Thyroid gland (tissue), 4 donors: ENCODE measurements at places on chromosomes 3 and 15.

DNA sequence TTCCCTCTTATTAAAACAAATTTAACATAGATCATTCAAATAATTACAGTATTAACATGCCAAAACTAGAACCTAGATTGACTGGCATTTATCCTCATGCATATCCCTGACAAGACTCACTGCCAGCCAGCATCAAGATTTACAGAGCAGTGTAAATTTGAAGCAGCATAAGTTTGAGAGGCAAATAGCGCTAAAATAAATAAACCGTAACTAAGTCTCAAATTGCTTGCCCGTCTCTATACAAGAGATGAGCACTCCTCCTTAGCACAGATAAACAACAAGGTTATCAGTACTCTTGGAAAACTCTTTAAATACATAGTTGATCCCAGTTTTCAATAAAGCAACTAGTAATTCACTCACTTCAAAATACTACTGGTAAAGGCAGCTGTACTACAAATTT, 29.6 kb downstream of the MSL2 start:
- no peak for DNase-seq

DNA sequence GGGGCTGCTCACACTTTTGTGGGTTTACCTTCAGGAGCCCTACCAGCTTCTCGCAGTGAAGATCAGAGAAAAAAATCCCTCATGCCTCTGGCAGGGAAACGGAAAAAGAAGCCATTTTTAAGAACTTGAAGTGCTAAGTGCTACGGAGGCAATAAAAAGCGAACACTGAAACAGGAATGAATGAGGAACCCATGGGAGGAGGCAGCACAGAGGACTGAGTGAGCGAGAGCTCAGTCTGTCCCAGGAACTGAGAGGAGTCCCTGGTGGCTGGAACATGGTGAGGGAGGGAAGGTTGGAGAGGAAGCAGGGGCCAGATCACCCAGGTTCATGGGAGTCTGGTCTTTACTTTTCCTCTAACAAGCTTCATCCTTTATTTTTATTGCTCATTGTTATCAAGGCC, 228.1 kb upstream of the PROK2 start:
- DNase-seq: no peak

- DNase-seq: no peak
Observed at GRCh38 chr3:19295208-19295607, 146.9 kb downstream of the KCNH8 start.

- no peak for DNase-seq
Observed at GRCh38 chr3:72694398-72694797, 153.8 kb downstream of the SHQ1 start.

DNA sequence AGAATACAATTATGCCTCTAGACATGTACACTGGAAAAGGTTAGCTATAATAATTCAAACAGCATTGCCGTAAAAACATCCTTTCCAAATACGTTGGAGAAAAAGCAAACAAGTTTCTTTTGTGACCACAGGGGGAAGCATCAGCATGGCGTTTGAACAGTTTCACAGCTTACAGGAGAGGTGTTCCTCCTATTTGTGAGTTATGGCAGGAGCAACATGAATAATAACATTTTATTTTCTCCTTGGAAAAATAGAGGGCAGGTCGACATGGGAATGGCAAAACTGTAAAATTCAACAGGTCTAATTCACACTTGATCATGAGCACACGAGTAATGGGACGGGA, 39.7 kb upstream of the GADL1 start:
- DNase-seq: peak; percentile 4

DNA sequence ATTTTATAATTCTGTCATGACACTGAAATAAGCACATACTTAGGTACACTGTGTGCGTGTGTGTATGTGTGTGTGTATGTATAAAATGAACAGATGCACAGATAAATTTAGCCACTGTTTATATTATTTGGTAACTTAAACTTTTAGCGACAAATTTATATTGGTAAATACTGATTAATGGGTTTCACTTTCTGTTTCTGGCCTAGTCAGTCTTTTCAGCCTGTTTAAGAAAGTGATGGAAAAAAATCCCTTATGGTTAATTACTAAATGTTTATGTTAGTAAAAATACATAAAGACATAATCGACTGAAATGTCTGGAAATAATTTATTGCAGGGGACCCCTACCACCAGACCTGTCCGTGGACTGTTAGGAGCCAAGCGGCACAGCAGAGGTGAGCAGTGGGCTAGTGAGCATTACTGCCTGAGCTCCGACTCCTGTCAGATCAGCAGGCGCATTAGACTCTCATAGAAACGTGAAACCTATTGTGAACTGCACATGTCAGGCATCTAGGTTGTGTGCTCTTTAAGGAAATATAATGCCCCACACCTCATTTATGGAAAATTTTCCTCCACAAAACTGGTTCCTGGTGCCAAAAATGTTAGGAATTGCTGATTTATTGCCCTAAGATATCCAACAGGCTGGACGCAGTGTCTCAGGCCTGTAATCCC, 717.4 kb downstream of the SI start:
- no peak for DNase-seq

DNA sequence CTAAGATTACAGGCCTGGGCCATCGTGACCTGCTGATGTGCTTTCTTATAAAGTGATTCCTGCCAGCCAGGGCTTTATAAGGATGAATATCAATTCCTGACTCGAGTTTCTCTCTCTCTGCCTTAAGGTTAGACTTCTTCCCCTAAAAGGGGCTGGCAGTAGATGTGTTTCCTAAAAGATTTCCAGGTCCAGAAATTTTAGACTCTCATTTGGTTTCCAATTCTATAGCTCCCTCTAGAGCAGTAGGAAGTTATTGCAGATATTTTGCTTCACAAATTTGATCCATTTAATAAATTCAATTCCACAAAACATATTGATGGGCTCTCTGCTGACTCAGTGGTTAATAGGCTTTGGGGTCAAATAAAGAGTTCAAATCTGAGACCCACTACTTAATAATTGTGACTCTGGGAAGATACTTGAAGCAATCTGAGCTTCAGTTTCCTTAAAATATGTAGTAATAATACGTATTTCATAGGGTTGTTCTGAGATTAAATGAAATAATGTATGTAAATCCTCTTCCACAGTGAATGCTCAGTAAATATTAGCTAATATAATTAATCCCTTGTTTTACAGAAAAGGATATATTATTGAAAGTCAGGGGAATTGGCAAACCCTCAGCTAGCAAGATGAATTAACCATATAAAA, 2.1 kb downstream of the TRIM69 start:
- DNase-seq: no peak

DNA sequence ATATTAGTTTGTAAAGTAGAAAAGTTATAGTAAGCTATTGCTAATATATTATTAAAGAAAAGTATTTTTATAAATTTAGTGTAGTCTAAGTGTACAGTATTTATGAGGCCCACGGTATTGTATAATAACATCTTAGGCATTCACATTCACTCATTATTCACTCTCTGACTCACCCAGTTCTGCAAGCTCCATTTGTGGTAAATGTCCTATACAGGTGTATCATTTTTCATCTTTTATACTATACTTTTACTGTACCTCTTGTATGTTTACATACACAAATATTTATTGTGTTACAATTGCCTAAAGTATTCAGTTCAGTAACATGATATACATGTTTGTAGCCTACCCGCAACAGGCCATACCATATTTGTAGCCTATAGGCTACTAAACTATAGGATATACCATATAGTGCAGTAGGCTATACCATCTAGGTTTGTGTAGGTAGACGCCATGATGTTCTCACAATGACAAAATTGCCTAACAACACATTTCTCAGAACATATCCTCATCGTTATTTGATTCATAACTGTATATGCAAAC, 246.8 kb upstream of the ALCAM start:
- DNase-seq: no peak

DNA sequence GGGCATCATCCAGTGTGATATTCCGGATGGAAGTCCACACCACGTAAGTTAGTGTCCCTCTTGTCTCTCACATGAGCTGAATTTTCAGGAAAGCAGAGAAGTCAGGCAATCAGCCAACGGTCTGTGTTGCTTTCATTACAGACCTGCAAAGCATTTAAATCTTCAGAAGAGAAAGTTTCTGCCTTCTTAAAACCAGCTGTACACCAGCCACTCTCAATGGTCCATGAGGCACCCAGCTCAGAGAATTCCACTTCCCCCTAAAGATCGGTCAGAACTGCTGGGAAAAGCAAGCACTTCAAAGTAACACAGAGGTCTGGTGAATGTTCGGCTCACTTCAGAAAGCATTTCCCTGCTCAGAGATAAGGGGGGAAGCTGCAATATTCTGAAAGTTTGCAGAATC, 903.7 kb downstream of the EPHA3 start:
- peak; percentile 17 for DNase-seq

DNA sequence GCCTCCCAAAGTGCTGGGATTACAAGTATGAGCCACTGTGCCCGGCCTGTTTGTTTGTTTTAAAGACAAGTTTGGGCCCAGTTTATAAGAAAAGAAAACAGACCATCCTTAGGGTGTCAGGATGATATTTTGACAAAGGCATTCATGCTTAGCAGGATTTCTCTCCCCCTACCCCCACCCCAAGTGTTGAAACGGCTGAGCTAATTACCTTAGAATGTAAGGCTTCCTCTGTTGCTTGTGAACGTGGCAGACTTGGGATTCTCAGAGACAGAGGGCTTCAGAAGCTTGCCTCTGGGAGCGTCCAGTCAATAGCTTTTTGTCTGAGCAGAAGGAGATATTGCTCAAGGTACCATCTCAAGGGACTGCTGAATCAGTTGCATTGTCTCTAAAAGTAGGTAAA, 24.0 kb downstream of the FLNB start:
- no peak for DNase-seq

- no peak for DNase-seq
Observed at GRCh38 chr3:149145974-149146373, 16.5 kb downstream of the HPS3 start.

DNA sequence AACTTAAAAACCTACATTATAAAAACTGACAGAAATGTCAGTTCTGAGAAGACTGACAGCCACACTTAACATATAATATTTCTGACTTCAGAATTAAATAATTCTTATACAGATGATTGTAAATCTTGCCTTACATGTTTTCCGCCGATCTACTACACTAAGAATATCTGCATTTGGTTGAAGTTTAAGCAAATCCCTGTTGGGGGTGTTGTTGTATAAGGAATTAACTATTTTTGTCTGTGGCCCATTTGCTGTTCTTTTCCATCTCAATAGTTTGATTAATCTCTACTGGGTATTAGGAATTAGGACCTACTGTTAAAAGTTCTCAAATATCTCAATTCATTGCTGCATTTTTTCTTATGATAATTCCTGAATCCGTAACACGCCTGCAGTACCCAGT, 838.3 kb upstream of the ROBO1 start:
- DNase-seq: no peak

DNA sequence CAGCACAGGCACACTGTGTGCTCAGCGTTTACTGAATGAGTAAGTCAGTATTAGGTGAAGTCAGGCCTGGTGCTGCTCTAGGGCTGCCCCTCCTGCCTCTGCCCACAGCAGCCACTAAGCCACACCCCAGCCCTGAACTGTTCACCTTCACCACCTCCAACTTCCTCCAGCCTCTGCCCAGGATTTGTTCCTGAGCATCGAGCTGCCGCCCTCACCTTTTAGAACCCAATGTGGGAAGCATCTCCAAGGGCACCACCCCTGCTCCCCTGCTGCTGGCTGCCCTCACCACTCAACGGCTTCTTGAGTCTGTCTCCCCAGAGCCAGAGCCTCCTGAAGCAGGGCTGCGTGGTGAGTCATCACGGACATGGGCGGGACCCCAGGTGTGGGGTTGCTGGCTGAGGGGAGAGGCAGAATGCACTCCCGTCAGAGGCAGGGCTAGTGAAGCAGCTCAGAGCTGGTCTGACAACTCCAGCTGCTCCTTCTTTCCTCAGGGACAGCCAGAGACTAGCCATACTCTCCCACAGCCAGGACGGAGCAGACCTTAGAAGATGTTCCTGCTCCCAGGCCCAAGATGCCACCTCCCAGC, 5.8 kb downstream of the HYAL2 start:
- peak; percentile 91 for DNase-seq

DNA sequence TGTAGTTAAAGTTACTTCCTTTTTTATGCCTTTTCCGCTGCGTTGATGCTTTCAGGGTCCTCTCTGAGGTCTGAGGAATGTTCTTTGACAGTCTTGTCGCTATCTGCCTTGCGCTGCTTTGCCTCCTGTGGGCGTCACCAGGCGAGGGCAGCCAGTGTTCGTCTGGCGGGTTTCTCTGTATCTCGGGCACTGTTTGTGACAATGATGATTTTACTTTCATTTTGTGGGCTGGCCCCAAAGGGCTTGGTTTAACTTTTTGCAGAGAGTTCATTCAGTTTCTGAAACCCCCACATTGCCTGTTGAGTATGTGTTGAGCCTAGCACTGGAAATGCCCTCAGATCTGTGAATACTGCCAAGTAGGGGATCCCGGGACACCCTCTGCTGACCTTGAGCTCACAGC, 24.6 kb upstream of the SACM1L start:
- DNase-seq: no peak

GRCh38 chr3:129268396-129268795, 10.3 kb upstream of the HMCES start:
- DNase-seq: no peak

DNA sequence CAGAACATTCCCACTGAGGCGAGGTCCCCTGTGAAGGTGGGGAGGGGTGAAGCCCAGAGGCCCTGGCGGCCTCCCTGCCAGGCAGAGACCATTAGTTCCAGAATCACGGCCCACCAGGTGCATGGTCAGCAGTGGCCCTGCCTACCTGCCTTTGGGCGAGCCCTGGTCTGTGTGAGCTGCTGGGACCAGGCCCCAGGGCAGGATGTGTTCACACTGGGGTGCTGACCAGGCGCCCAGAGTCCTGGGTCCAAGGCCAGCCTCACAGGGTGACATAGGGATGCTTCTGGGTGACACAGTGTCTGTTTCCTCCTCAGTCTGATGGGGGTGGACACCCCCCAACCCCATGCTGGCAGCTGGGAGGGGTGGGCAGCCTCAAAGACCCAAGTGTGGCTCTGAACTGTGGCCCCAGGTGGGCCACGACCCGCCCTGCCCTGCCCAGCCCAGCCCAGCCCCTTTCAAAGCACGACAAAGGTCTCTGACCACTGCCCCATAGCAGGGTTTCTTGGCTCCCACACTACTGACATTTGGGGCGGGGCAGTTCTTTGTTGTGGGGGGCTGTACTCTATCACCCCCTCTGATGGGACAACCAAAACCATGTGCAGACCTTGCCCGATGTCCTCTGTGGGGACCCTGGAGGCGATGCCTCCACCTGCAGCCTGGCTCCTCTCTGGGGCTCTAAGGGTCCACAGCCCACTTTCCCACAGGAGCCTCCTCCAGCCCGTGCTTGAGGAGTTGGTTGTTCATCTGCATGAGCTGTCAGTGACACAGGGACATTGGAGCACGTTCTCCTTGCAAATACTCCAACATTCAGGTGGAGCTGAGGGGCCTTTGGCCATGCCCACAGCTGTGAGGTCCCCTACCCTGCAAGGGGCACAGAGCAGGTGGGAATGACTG, 44.8 kb upstream of the SLC41A3 start:
- DNase-seq: no peak
